SK-N-MC (cell line): ENCODE measurements at places on chromosomes 1 and 21.

- peak; percentile 70 for DNase-seq
Measured at GRCh38 chr1:163535807-163536206, 214.1 kb downstream of the NUF2 start.

DNA sequence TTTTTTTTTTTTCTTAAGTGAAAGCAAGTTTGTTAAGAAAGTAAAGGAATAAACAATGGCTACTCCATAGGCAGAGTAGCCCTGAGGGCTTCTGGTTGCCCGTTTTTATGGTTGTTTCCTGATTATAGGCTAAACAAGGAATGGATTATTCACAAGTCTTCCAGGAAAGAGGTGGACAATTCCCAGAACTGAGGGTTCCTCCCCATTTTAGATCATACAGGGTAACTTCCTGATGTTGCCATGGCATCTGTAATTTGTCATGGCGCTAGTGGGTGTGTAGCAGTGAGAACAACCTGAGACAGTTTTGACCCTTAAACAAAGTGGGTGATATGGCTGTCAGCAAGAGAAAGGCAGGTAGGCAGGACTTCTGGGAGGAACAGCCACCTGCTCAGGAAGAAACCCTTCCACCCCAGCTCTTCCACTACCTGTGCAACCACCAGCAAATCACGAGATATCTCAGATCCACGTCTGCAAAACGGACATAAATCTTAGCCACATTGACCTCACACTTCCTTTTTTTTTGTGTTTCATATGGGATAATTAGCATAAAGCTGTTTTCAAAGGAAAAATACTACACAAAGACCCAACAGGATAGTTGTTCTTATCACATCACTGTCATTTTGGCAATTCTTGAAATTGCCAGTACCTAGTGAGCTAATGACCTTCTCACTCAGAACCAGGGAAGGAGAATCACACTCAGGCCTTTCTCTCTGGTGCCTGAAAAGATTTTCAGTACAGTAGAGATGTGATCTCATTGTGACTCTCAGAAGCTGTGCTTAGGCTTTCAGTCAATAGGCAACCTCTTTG is 34.8 kb upstream of the DUSP10 start:
- no peak for DNase-seq

DNA sequence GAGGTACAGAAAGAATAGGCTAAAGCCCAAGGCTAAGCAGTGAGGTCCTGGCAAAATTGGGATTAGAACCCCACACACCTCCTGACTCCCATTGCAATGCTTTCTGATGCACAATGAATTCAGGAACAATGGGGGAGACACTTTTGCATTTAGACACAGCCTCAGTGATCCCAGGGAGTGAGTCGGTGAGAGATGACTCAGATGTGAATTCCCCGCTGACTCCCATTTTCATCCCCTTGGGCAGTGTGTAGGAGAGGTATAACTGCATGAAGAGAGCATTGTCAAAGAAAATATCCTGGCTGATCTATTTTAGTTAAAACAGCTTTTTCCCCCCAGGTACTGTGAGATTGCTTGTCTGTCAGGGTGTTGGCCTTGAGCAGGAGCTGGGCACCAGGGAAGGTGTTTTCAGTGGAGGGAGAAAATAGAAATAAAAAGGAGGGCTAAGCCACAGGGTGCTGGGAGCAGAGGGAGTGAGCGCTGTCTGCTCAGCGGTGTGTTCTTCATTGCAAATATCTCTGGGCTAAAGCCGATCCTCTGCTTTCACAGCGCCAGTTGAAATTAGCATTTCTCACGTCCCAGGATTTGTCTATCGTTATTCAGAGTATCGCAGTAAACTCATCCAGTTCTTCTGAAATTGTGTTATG is 247.7 kb upstream of the PTBP2 start:
- DNase-seq = no peak

- DNase-seq = no peak
Measured at GRCh38 chr1:75797606-75798216, 1.0 kb downstream of the MSH4 start.

GRCh38 chr1:62450301-62450700 is 13.5 kb downstream of the USP1 start:
- DNase-seq = no peak

DNA sequence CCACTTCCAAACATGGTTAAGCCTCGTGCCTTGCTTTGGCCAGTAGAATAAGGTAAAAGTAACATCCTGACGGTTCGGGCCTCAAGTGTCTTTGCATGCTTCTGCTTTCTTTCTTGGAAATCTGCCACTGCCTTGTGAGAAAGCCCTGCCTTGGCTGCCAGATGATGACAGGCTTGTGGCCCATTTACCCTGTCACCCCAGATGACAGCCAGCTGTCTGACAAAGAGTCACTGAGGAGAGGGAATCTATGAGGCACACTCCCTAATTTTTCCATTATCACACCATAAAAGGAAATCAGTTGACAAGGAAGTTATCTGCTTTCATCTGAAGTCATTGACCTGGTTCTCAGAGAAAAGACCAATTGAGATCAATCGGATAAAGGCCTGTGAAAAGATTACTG is 199.8 kb downstream of the USH2A start:
- DNase-seq = no peak

DNA sequence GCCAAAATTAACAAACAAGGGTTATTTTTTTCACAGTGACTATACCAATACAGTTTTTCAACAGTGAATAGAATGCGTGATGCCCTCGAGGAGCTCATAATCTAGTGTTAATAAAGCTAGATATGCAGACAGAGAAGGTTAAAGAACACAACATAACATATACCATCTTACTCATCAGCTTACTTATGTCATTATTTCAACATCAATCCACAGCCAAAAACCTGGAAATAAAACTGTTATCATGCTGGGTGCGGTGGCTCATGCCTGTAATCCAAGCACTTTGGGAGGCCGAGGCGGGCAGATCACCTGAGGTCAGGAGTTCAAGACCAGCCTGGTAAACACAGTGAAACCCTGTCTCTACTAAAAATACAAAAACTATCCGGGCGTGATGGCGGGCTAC is 6.1 kb downstream of the STX6 start:
- DNase-seq = no peak

DNA sequence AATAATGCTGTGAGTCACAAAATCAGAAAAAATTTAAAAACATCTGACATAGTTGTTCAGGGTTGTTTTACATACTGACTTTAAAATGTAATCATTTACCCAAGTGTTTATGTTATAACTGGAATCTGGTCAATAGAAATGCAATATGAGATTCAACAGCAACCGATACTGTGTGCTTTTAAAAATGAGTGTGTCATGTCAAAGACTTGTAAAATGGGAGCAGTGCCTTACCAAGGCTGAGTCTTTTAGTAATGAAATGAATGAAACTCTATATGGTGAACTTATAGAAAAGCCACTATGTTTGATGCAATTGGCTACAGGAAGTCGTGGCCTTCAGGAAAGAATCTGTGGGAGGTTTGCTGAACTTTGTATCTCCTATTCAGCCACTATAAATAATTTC is 570.2 kb downstream of the DPYD start:
- no peak for DNase-seq

DNA sequence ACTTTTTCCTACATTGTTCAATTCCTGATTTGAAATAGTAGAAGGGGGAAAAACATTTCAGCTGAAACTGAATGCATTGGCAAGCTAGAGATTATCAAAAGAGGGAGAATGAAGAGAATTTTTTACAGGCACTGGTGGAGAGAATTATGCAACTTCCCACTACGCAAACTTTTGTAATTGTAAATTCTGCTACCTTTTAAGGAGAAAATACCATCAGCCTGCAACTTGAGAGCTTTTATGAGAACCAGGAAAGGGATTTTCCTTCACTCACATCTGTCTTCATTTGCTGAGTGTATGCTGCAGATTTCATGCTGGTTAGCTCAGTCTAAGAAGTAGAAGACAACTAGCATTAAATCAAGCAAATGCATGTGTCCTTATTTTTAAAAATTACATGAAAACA is 43.7 kb downstream of the ADAMTS1 start:
- DNase-seq = peak; percentile 84

GRCh38 chr21:33133892-33134291 is 64.0 kb downstream of the OLIG1 start:
- DNase-seq = no peak

DNA sequence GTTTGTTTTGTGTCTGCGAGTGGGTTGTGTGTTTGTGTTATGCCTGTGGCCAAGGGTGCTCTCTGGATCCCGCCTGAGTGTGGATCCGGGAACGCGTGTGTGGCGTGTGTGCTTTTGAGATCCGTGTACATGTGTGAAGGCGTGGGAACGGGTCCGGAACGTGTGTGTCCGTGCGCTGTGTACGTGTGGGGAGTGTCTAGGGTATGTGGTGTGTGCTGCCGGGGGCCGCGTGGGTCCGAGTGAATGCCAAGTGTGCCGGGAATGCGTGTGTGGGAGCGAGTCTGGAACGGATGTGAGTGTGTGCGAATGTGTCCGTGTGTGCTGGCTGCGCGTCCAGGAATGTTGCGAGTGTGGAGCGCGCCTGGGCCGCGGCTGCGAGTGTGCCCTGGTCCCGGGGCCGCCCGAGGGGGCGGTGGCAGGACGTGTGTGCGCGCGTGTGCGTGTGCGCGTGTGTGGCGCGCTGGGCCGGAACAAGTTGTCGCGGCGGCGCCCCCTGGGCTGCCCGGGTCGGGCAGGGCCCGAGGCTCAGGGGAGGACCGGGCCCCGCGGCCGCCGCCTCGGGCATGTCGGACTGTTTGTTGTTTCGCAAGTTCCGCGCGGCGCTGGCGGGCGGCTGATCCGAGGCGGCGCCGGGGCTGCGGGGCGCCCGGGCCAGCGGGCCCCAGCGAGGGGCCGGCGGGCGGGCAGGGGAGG is 953 bp downstream of the PTPRU start:
- DNase-seq = no peak

DNA sequence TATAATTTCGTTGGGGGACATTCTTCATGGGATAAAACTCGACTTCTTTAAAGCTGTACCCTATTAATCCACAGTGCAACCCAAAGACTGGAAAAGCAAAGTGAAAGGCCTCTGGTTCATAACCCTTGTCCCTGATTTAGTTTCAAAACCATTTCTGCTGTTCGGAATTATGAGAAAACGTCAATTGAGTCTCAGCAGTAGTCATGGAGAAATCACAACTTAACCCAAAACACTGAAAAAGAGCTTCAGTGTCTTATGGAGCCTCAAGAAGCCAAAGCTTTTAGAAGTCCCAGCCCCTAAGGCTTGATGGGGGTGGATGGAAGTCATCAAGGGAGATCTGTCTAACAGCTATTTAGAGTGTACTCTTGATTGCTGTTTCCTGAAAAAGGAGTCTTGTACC is 73.5 kb upstream of the VCAM1 start:
- no peak for DNase-seq

DNA sequence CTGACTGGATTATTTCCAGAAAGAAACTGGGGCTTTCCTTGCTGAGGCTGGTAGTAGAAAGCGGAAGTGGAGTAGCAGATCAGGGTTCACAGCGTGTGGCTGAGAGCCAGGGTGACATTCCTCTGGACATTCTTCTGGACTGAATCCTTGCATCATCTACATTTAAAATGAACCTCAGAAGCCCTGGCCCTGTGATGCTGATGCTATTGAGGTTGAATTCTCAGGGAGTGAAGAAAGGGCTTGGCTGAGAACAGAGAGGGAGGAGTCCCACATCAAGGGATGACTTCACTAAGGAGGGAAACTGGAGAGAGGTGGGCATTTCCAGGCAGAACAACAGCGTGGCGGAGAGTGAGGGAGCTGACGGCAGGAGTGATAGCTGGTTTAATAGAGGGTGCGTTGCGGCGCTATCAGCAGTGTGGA is 102.3 kb upstream of the LMO4 start:
- no peak for DNase-seq

- DNase-seq = no peak
Measured at GRCh38 chr1:109379422-109379821, 18.3 kb downstream of the SORT1 start.
